ENCODE measurements at places on chromosomes 5 and 9.
A peak's percentile ranks its signal among the peaks of the same experiment; 100 is the strongest.

- H3K27me3 ChIP-seq: no peaks in the 10 kb centered on the region
- peak overlapping the region; percentile 81 for H3K27ac ChIP-seq
- DNase-seq: no peak
- H3K36me3 ChIP-seq: no peaks in the 10 kb centered on the region
- H3K4me1 ChIP-seq: peaks cover 38% of the 10 kb centered on the region
- H3K4me3 ChIP-seq: peak overlapping the region; percentile 68
Observed at GRCh38 chr5:176542135-176542595, 5.0 kb upstream of the RNF44 start.

DNA sequence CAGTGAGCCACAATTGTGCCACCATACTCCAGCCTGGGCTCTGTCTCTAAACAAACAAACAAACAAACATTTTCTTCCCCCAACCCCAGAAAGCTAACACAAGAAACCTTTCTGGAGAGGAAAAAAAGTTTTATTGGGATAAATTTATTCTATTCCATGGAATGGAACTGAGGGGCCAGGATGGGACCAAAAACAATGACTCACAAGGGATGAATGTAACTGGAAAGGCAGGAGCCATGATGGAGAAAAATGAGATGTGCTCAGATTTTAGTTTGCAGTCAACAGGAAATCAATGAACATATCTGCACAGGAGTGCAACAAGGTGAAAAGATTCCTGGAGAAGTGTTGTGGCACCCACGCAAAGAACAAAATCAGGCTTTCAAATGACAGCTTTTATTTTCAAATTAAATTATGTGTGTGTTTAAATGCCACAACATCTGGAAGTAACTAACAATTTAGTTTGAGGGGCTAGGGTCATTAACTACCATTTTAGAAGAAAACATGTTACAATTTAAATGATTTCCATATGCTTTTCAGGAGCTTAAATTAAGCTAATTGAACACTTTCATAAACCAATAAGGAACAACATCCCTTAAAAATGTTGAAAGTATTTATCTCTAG, 208.6 kb downstream of the TSSK1B start:
- no peak overlapping the region for H3K4me3 ChIP-seq
- no peak for DNase-seq
- H3K27me3 ChIP-seq: no peaks in the 10 kb centered on the region
- H3K27ac ChIP-seq: no peak overlapping the region
- H3K36me3 ChIP-seq: no peaks in the 10 kb centered on the region

DNA sequence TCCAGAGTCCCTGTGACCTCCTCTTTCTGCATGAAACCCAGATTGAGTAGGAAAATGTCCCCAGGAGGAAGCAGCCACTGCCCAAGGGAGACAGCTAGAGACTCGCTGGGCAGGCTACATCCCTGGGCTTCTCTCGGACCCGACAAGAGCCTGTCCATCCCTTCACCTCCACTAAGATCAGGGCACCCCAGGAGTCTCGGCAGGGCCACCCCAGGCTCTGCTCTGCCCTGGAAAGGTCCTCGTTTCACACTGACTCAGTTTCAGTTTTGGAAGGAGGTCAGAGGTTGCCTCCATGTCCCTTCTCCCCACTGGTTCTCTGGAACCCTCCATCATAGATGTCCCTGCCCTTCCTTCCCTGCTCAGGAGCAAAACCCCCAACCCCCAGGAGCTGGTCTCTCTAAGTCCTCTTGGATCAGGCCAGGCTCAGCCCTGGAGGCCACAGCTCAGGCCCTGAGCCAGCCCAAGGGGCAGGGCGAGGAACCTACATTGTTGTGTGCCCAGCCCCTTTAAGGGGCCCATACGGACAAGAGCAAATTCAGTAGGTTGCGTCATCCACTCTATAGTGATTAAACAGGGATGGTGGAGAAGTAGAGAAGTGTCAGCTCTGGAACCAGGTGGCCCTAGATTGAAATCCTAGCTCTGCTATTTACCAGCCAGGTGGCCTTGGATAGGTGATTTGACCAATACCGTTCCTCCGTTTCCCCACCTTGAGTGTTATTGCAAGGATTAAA, 37.4 kb downstream of the C9orf50 start:
- no peaks in the 10 kb centered on the region for H3K27me3 ChIP-seq
- H3K36me3 ChIP-seq: no peaks in the 10 kb centered on the region
- DNase-seq: no peak

GRCh38 chr5:168979135-168979534, 321.8 kb downstream of the SLIT3 start:
- peak overlapping the region; percentile 60 for H3K27ac ChIP-seq
- no peak overlapping the region for H3K4me3 ChIP-seq
- no peaks in the 10 kb centered on the region for H3K27me3 ChIP-seq
- H3K36me3 ChIP-seq: no peaks in the 10 kb centered on the region
- no peak for DNase-seq

- no peaks in the 10 kb centered on the region for H3K27me3 ChIP-seq
- DNase-seq: no peak
- H3K4me1 ChIP-seq: no peaks in the 10 kb centered on the region
- no peak overlapping the region for H3K27ac ChIP-seq
Observed at GRCh38 chr9:111945216-111945615, 48.6 kb downstream of the UGCG start.

DNA sequence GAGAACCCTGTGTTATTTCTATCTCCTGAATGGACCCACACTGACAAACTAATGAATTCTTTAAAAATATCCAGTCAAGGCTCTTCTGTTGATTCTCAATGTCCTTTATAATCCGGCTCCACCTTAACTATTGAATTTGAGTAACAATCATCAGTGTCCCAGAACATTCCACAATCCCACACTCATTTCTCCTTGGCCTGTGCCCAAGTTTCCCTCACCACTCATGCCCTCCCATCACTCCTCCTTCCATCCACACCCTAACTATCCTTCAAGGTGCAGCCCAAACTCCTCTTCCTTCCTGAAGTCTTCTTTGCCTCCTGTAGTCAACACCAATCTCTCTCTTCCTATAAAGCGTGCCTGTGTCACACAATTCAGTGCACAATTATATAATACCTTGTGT, 106.1 kb downstream of the NUDT12 start:
- H3K4me3 ChIP-seq: no peak overlapping the region
- H3K27me3 ChIP-seq: no peaks in the 10 kb centered on the region
- DNase-seq: no peak
- peaks cover 5% of the 10 kb centered on the region for H3K4me1 ChIP-seq
- no peaks in the 10 kb centered on the region for H3K36me3 ChIP-seq
- H3K27ac ChIP-seq: no peak overlapping the region

- H3K4me3 ChIP-seq: peak overlapping the region; percentile 5
- no peak for DNase-seq
- H3K36me3 ChIP-seq: no peaks in the 10 kb centered on the region
- H3K27me3 ChIP-seq: no peaks in the 10 kb centered on the region
- no peaks in the 10 kb centered on the region for H3K4me1 ChIP-seq
- H3K27ac ChIP-seq: no peak overlapping the region
Observed at GRCh38 chr5:98839469-98840383, 66.3 kb downstream of the RGMB start.

DNA sequence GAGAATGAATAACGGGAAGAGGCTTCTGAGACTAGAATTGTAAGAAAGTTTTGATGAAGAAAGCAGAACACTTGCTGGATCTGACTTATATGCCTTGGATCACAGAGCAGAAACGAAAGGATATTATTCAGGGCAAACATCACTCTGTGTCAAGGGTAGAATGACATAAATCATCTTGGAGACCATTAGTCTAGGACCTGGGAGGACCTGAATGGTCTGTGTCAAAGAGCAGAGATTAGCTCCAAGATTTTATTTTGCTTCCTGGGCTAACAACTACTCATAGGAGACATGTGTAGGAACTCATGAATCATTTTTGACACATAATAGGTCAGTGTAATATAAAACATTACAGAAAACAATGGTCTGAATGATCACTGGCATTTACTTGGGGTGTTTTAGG, 417.9 kb downstream of the SLCO4C1 start:
- no peaks in the 10 kb centered on the region for H3K36me3 ChIP-seq
- H3K4me3 ChIP-seq: no peak overlapping the region
- no peak overlapping the region for H3K27ac ChIP-seq
- no peak for DNase-seq
- H3K4me1 ChIP-seq: no peaks in the 10 kb centered on the region
